ENCODE measurements at places on chromosomes 7 and 10. TPM values are rescaled to one million over a fixed set of nuclear protein-coding genes. Genes with fewer than 3 reads are reported as not detected.

Gene POU6F2
- total RNA-seq, result 0.27 TPM

Gene EPHB6
- 12.6 TPM for total RNA-seq

Gene CCNJ
- total RNA-seq, result 12.2 TPM

Gene ACBD7
- total RNA-seq, result 3.3 TPM

Gene ZP3
- 23.4 TPM for total RNA-seq

Gene CPA2
- 1.5 TPM for total RNA-seq

Gene TYW1B
- total RNA-seq, result 2.4 TPM

Gene CPA4
- 38.7 TPM for total RNA-seq

Gene ENKUR
- total RNA-seq, result 0.32 TPM

Gene PRTFDC1
- not detected for total RNA-seq

Gene TRIM74
- 1.0 TPM for total RNA-seq

Gene GPR158
- total RNA-seq, result 2.9 TPM

Gene AGR3
- not detected for total RNA-seq

Gene NACAD
- 0.05 TPM for total RNA-seq

Gene ACTR3C
- total RNA-seq, result 2.0 TPM

Gene NKX1-2
- total RNA-seq, result 3.4 TPM

Gene TAS2R4
- total RNA-seq, result 1.2 TPM

Gene TRPV5
- not detected for total RNA-seq

Gene SCD
- total RNA-seq, result 652 TPM

Gene SLC18A3
- total RNA-seq, result not detected

Gene SEMA3E
- 1.6 TPM for total RNA-seq

Gene SHTN1
- 64.0 TPM for total RNA-seq

Gene CRYGN
- total RNA-seq, result not detected

Gene CCDC172
- not detected for total RNA-seq

Gene SFRP4
- 0.25 TPM for total RNA-seq

Gene TMEM270
- total RNA-seq, result 1.1 TPM

Gene HOXA4
- 2.0 TPM for total RNA-seq

Gene KAZALD1
- total RNA-seq, result 16.0 TPM

Gene SLC16A9
- 5.9 TPM for total RNA-seq

Gene CLDN15
- total RNA-seq, result 16.9 TPM

Gene MYPN
- total RNA-seq, result 0.34 TPM

Gene NEUROG3
- not detected for total RNA-seq

Gene PRKAR2B
- 15.1 TPM for total RNA-seq

Gene UPK3BL2
- 7.0 TPM for total RNA-seq

Gene NPTX2
- not detected for total RNA-seq

Gene FAM180A
- 0.59 TPM for total RNA-seq

Gene HOXA5
- total RNA-seq, result 6.7 TPM

Gene ACSM6
- total RNA-seq, result not detected

Gene ANKRD30A
- total RNA-seq, result not detected

Gene NEUROD6
- total RNA-seq, result not detected

Gene NFKB2
- total RNA-seq, result 115 TPM

Gene PNLIPRP3
- total RNA-seq, result not detected

Gene VOPP1
- total RNA-seq, result 30.3 TPM

Gene FBXL13
- total RNA-seq, result 1.0 TPM

Gene CALN1
- 0.17 TPM for total RNA-seq

Gene USP6NL
- total RNA-seq, result 24.6 TPM

Gene NOD1
- 5.9 TPM for total RNA-seq

Gene GTPBP10
- 36.7 TPM for total RNA-seq

Gene BEND7
- total RNA-seq, result 13.8 TPM

Gene DLX5
- total RNA-seq, result not detected

Gene TLX1
- total RNA-seq, result not detected

Gene RELN
- total RNA-seq, result 0.20 TPM

Gene TRIM4
- total RNA-seq, result 25.1 TPM

Gene CALML3
- not detected for total RNA-seq

Gene STAG3
- 1.2 TPM for total RNA-seq

Gene EGR2
- total RNA-seq, result 2.3 TPM

Gene COBL
- total RNA-seq, result 19.3 TPM
